ENCODE measurements at places on chromosomes 1 and 21. TPM values are rescaled to one million over a fixed set of nuclear protein-coding genes. Genes with fewer than 3 reads are reported as not detected.

Gene NDUFS2
- total RNA-seq, result 167 TPM

Gene HMCN1
- 11.6 TPM for total RNA-seq

Gene OR6N1
- not detected for total RNA-seq

Gene RCC2
- total RNA-seq, result 40.7 TPM

Gene SEMA6C
- total RNA-seq, result 13.3 TPM

Gene WDR3
- 4.4 TPM for total RNA-seq

Gene HPDL
- 7.2 TPM for total RNA-seq

Gene LMX1A
- total RNA-seq, result 1.1 TPM

Gene LEMD1
- 2.4 TPM for total RNA-seq

Gene HSPB7
- 5.2 TPM for total RNA-seq

Gene CNIH3
- not detected for total RNA-seq

Gene ARHGEF10L
- total RNA-seq, result 142 TPM

Gene TNFAIP8L2
- total RNA-seq, result 4.0 TPM

Gene SPRR2A
- not detected for total RNA-seq

Gene DAB1
- total RNA-seq, result 4.1 TPM

Gene FLG2
- total RNA-seq, result 0.13 TPM

Gene SLC30A2
- total RNA-seq, result 13.2 TPM

DNA sequence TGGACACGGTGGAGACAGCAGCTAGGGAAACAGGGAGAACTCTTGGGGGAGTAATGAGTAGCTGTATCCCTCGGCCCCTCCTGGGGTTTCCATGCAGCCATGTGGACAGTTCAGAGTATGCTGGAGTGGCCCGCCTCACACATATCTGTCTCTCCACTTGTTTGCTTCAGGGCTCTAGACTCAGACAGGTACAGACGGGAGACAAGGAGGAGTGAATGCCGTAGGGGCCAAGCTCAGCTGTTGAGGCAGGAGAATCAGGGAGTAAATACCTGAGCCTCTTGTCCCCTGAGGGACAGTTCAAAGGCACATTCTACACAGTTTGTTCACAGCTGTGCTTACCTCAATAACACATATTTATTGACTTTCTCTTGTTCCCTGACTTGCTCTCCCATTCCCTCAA lies 7.7 kb upstream of the PTGFRN start:
- no peak for DNase-seq

DNA sequence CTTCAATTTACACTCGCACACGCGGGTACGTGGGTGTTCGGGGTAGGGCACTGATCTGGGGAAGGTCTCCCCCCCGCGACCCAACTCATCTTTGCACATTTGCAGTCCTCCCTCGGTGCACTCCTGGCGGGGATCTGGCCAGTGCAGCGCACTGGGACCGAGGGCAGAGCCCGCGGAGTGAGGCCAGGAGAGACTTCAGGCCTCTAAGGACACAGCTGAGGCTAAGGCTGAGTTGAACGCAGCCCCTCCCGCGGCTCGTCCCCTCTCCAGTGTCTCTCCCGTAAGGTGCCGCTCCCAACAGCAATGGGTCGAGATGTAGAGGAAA lies 936 bp upstream of the NCAM2 start:
- no peak for DNase-seq

- DNase-seq, result no peak
These were observed 49.3 kb downstream of the RAB3GAP2 start for GRCh38 chr1:220222939-220223338.

DNA sequence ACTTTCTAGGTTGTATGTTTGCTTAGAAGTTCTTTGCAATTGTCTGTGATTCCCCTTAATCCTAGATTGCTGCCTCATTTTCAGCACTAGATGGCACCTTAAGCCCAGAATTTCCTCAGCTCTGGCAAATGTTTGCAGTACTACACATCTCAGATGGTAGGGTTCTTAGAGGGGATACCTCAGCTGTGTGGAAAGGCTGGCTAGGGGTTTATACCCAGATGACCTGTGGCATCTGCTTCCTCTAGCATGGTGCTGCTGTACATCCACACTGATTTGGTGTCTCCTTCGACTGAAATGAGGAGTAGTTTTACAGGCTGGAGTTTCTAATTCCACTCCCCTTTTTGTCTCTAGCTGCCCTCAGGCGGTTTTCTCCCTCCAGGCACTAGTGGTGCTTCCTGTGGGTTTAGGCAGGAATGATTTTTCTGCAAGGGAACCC lies 23.5 kb downstream of the ASB17 start:
- DNase-seq, result no peak

GRCh38 chr1:210236840-210237409 lies 4.3 kb downstream of the SERTAD4 start:
- DNase-seq, result no peak

DNA sequence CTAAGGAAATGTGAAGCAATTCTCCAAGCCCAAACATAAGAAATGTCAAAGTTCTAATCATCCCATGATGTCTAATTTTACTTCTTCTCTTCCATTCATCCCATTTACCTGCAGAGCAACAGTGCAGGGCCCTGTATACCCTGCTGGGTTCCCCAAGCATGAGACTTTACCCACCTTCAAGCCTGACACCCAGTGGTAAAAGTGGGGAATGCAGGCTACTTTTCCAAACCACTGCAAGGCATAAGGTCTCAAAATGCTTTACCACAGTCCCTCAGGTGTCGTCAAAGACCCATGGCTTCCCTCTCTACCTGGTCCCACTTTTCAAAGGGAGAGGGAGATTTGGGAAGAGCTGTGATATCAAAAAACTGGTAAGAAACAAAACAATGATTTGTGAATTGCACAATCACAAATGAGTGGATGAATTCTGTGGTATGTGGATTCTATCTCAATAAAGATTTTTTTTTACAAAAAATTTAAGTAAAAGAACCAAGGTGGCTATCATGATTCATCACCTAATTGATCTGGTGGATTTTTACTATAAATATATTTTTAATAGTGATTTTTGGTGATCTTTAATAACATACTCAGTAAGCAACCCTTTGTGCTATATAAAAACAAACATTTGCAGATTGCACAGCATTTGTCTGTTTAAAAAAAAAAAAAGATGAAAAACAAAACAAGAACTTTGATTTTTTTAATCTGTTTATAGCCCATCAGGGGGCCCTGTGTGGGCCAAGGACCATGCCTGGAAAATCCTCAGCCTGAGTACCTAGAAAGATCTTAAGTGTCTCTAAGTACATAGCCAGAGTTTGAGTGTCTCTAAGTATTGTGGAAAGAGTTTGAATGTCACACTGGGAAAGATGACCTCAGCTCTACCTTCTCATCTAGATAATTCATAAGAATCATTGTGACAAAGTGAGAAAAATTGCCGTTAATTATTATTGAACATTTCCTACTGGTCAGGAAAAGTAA lies 73.1 kb upstream of the GJB5 start:
- DNase-seq, result no peak

- no peak for DNase-seq
These were observed 90.2 kb upstream of the VAMP3 start for GRCh38 chr1:7680955-7681268.

- DNase-seq, result no peak
These were observed 23.5 kb upstream of the TSPEAR start for GRCh38 chr21:44734841-44735240.

DNA sequence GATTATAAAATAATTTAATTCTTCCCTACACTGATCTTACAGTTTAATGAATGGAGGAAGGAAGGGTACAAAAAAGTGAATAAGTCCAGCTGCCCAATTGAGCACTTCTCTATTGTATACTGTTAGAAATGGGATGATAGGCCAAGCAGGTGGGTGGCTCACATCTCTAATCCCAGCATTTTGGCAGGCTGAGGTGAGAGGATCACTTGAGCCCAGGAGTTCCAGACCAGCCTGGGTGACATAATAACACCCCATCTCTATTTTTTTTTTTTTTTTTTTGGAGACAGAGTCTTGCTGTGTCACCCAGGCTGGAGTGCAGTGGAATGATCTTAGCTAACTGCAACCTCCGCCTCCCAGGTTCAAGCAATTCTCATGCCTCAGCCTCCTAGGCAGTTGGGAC lies 57.5 kb downstream of the ATP2B4 start:
- DNase-seq, result no peak

DNA sequence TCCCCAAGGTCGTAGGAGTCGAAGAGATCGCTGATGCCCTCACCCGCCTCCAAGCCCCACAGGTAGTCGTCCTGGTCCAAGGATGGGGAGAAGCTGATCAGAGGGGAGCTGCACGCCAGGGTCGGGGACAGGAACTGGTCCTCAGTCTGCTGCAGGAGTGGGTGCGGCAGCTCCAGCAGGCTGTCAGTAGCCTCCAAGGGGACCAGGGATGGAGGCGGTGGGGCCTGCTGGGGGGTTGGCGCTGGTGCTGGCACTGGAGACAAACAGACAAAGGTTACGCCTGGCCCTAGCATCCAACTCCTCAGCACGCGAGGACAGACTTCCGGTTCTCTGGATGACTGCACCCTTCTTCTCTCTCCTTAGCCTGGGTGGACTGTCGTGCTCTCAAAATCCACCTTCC lies 21.1 kb downstream of the E2F2 start:
- no peak for DNase-seq

GRCh38 chr1:182015360-182015759 lies 46.2 kb downstream of the ZNF648 start:
- no peak for DNase-seq

- no peak for DNase-seq
These were observed 25.3 kb downstream of the RBM11 start for GRCh38 chr21:14241297-14241696.

DNA sequence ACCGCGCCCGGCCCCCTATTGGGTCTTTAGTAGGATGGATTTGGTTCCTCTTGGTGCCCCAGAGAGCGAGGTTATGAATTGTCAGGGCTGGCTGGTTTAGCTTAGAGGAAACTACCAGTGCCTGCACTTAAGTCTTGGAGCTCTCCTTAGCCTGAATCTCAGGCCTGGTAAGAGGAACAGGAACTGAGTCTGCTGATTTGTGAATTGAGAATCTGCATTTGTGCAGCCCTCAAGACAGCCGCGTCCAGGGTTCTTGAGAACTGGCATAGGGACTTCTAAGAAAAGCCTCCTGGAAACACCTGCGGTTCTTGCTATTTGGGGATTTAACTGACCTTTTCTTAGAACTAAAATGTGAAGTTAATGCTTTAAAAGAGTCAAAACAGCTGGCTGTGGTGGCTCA lies 1.7 kb downstream of the NECAP2 start:
- no peak for DNase-seq

DNA sequence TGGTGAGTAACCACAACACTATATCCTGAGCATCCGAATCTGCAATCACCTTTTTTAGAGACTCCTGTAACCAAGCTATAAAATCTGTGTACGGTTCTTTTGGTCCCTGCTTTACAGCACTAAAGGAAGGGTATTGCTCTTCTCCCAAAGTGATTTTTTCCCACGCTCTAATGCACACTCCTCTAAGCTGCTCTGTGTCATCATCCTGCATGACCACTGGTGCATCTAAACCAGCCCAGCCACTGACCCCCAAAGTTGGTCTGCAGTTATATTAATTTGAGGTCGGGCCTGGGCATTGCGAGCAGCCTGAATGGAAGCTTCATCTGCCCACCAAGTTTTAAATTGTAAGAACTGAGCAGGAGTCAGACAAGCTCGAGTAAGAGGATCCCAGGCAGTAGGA lies 480.0 kb downstream of the PTPRU start:
- no peak for DNase-seq

GRCh38 chr1:228081578-228082213 lies 812 bp upstream of the ARF1 start:
- no peak for DNase-seq

DNA sequence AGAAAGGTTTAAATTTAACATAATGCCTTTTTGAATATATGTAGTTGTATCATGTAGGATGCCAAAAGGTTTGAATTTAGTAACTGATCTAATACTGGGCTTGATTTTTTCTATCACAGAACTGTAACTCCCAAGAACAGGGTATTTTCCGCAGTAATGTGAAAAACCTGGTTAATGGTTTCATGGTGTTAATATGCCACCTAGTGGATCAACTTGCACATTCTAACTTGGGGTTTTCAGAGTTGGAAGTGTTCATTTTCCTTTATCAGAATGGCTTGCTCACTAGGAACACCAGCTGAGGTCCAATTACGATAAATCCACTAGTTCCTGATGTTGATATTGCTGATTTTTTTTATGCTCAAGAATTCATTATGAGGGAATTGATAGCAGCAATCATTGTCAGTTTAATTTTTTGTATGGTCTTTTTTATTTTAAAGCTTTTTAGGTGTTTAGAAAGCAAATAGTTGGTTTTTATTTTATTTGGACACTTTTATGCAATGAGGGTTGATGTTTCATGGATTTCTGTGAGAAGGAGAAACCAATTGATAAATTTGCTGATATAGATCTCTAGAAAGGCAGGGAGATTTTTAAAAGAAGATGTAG lies 157.2 kb downstream of the PLA2G4A start:
- no peak for DNase-seq

DNA sequence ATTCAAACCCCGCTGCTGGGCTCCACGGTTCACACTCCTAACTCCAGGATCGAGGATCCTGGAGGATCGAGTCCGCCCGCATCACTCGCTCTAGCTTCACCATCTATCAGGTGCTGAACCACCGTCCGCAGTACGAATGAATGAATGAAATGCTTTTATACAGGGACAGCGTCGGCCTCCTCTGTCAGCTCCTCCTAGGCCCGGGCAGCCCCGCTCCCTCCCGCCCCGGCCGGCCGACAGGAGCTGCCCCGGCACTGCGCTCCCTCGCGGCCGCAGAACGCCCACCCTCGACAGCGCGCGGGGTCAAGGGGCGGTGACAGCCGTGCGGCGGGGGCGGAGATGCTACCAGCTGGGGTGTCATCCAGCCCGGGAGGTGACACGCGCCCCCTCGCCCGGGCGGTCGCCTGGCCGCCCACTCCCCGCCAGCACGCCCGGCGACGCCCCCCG lies 520 bp downstream of the ZBTB17 start:
- DNase-seq, result peak; percentile 64

- DNase-seq, result no peak
These were observed 187.2 kb downstream of the NFIA start for GRCh38 chr1:61269602-61270001.

DNA sequence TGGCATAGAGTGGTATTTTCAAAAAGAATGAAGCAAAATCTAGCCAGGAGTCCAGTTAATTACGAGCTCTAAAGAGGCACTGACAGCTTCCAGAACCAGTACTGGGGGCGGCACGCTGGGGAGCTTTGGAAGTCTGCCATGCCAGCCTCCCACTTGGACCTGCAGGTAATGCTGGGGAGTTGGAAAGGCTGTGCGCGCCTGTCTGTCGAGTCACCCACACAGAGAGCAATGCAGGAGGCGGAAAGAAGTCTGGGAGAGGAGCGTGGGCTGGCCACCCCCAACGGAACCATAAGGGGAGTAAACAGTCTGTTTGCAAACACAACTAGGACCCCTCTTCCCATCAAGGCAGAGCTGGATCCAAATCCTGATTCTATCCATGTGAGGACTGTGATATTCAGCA lies 84.5 kb downstream of the BEND5 start:
- no peak for DNase-seq

- no peak for DNase-seq
These were observed 2.2 kb downstream of the KRTAP19-1 start for GRCh38 chr21:30478004-30478403.

DNA sequence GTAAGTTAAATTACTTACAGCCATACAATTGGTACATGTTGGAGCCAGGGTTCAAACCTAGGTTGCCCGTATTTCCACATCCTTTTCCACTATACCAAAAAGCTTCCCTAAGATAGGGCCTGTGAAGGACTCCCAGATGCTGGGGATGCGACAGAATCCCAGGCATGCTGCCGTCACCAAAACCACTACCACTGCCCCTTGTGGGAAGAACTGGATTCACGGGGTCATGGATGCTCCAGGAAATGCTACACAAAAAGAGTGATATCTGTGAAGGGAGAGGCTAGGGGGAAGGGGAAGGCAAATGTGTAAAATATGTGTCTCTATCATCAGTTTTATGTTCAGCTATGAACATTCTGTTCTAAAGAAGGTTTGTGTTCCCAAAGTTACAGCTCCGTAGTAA lies 133.9 kb upstream of the IVNS1ABP start:
- no peak for DNase-seq

- DNase-seq, result no peak
These were observed 6.1 kb upstream of the LHX8 start for GRCh38 chr1:75127916-75128717.

Measured in Peyer's patch (tissue), 4 donors.